ENCODE measurements at places on chromosomes 1 and 21.

GRCh38 chr1:22252251-22252650 lies 109.4 kb upstream of the WNT4 start:
- DNase-seq, result no peak

- no peak for DNase-seq
These were observed 10.9 kb downstream of the IER5 start for GRCh38 chr1:181099152-181100014.

DNA sequence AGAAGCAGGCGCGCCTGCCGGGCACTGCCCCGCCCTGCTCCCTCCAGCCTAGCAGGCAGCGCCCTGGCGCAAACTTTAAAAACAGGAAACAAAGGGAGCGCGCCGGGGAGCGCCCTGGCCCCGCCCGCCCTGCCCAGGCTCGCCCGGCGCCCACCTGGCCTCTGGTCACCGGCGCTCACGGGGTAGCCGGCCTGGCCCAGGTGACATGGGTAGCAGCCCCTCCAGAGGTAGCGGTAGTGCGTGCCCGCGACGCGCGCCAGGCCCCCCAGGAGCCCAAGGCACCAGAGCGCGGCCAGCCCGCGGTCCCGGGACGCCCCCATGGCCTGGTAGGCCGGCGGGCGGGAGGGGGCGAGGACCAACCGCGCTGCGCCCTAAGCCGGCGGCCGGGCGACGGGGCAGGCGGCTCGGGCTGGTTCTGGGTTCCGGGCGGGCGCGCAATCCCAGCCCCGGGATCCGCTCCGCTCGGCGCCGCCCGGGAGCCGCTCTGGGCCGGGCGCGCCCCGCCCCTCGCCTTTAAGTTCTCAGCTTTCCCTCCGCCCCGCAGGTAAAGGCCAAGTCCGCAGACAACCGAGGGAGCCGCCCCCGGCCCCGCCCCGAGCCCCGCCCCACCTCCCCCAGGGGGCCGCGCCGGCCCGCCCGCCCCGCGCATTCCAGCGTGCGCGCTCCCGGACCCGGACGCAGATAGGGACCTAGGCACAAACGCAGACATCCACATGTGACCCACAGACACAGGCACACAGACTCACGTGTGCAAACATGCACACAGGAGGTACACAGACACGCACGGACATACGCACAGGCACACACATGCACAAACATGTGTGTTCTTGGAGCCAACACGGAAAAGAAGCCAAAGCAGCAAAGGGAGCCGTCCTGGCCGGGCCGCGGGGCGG lies 76.7 kb downstream of the ARHGEF16 start:
- peak; percentile 91 for DNase-seq

DNA sequence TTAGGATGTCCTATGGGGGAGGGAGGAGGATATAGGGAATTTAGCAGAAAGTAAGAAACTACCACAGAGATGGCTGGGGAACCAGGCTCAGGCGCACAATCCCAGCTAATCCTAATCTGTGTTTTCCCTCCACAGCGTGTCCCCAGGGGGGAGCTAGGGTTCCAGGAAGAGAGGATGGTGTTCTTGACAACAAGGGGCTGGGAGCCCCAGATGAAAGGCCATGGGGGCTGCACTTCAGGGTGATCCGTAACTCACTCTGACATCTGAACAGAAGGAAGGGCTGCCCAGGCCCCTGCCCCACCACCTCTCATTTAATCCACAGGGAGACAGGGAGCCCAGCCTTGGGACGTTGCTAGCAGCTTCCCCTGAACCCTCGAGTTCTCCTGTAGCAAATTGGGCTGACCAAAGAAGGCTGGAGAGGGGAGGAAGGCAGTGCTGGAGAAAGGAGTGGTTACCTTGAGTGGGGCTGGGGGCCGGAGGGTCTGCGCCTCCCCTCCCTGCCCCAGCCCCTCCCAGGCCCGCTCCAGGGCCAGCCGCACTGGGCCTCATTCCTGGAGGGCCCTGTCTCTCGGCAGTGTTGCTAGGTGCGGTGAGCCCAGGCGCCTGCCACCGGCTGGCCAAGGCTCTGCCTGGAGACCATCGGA lies 131.7 kb downstream of the TMEM53 start:
- no peak for DNase-seq

GRCh38 chr1:244971552-244972216 lies 107.3 kb upstream of the HNRNPU start:
- DNase-seq, result no peak

- DNase-seq, result no peak
These were observed 3.9 kb downstream of the HES4 start for GRCh38 chr1:995665-996633.

DNA sequence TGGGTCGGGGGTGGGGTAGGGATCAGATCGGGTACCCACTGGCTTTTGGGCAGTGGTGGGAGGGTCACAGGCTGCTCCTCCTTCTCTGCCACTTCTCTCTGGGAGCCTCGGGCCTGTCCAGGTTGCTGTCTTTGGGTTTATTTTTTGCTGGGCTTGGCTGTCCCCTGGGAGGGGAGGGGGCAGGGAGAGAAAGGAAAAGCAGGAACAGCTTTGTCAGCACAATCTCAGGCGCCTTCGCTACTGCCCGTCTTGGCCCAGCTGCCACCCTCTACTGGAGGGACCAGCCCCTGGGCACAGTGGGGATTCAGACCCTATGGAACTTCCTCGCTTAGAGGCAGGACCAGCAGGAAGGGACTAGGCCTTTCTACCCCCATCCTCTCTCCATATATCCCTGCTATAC lies 8.4 kb downstream of the KCNQ4 start:
- no peak for DNase-seq

DNA sequence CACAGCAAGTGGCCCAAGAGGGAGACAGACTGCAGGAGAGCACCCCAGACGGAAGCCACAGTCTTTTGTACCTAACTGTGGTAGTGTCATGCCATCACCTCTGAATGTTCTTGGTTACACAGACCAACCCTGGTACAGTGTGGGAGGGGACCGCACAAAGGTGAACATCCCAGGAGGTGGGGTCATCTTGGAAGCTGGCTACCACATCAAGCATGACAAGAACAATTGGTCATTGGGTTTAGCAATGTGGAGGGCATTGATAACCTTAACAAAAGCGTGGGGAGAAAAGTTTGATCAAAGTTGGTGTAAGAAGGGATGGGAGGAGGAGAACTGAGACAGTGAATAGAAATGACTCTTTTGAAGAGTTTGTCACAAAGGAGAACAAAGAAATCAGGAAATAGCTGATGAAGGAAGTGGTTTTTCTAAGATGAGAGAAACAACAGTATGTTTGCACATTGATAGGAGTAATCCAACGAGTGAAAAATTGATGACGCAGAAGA lies 87.1 kb upstream of the CACNA1E start:
- DNase-seq, result peak; percentile 9

GRCh38 chr1:208562151-208562960 lies 318.2 kb upstream of the PLXNA2 start:
- no peak for DNase-seq

DNA sequence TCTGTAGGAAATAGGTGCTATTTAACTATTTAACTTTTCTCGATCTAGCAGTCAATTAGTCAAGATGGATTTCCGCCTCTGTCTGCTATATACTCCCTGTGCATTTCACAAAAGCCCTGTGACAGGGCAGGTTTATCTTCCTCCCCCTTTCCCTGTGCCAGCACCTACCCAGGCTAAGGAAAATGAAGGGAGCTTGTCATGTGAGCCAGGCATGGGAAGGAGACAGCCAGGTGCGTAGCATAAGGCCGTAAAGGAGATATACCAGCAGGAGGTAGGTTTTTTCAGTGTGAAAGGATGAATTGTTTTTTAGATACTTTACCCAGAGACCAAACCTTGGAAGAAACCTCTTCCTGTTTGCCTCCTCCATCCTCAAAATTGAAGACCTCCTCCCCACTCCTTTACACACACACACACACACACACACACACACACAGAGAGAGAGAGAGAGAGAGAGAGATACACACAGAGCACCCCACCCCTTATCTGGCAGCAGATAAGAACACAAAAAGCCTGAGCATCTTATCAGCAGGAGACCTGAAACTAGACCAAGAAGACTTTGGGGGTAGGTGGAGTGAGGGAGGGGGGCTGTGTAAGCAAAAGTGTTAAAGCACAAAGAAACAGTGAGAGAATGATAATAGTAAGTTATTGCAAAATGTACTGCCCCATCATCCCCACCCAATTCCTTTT lies 12.0 kb upstream of the TARBP1 start:
- DNase-seq, result peak; percentile 39

GRCh38 chr21:28738882-28739281 lies 253.8 kb downstream of the LTN1 start:
- DNase-seq, result no peak

GRCh38 chr1:212485913-212486618 lies 53.3 kb downstream of the NENF start:
- peak; percentile 85 for DNase-seq

- no peak for DNase-seq
These were observed 273.7 kb upstream of the AJAP1 start for GRCh38 chr1:4380564-4381168.

- no peak for DNase-seq
These were observed 190.4 kb downstream of the ZBTB18 start for GRCh38 chr1:244241438-244241837.

GRCh38 chr1:220886470-220887201 lies 7.4 kb downstream of the HLX start:
- DNase-seq, result no peak

DNA sequence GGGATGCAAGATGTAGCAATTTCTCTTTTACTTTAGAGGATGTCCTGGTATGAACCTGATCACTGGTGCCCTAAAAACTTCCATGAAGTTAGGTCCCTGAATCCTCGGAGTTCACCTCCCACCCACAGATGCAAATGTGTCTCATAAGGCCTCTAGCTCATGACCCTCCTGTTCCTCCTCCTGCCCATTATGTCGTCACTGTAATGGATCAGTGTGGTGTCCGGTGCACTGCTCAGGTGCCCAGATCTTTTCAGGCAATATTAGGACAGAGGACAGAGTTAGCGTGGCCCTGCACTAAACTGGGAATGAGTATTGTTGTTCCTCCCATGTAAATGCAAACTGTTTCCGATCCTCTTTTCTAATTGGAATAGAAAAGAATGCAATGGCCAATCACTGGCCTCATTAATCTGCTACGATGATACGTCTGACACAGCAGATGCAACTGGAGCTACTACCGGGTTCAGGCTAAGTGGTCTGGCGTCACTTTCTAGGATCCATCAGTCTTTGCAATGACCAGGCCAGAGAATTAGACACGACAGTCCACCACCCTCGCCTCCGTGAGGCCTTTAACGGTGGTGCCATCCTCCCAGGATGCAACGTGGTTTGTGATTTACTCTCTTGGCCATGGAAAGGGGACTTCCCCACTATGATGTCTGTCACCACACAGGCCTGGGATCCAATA lies 3.4 kb upstream of the COL6A2 start:
- DNase-seq, result no peak

- no peak for DNase-seq
These were observed 20.6 kb downstream of the ATP6V1G3 start for GRCh38 chr1:198519639-198520501.

- no peak for DNase-seq
These were observed 55.6 kb downstream of the ZNF281 start for GRCh38 chr1:200354243-200354642.

DNA sequence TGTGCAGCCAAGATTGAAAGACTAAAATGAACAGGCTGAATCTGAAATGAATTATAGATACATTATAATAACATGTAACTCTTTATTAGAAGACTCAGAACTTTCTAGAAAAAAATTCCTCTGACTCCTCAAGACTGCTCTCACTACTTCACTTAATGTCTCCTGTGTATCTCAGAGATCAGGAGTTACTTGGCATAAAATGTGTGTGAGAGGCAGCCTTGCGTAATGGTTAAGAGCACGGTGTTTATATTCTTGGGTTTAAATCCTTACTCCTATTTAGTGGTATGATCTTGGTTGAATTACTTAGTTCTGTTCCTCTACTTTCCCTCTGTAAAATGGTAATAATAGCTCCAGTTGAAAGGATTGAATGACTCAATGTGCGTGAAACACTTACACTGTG lies 634.9 kb downstream of the LTN1 start:
- no peak for DNase-seq

GRCh38 chr1:170596701-170597100 lies 64.7 kb downstream of the GORAB start:
- no peak for DNase-seq

DNA sequence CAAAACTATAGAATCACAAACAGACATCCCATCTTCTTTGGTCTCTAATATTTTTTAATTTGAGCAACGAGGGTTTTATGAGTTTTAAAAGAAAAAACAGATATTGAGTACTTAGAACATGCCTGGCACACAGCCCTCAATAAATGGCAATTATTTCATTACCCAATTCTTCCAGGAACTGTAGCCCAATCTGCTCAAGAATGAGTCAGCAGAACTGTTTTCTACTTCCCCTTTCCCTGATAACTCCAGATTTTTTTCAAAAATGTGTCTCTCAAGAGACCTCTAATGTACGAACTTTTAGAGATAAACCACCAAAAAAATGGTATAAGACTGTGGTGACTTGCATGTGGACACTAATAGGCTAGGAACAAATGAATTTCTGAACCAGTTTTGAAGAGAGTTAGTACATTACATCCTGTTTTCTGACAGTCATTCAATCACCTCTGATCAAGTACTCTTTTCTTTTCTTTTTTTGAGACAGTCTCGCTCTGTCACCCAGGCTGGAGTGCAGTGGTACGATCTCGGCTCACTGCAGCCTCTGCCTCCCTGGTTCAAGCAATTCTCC lies 11.5 kb downstream of the ABL2 start:
- no peak for DNase-seq

DNA sequence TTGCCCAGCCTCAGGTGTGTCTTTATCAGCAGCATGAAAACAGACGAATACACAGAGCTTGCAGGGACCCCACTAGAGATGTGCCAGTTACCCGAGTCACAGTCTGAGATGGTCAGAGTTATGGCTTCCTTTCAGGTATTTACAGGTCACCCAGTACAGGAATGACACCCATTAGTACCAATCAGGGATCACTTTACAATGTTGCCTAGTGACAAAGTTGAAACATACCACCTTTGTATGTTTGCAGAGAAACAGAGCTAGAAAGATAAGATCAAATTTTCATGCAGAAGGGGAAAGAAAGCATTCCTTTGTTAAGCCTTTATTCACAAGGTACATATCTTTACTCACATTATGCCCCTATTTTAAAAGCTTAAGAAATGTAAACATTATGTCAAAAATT lies 137.6 kb downstream of the RGS7 start:
- DNase-seq, result no peak

DNA sequence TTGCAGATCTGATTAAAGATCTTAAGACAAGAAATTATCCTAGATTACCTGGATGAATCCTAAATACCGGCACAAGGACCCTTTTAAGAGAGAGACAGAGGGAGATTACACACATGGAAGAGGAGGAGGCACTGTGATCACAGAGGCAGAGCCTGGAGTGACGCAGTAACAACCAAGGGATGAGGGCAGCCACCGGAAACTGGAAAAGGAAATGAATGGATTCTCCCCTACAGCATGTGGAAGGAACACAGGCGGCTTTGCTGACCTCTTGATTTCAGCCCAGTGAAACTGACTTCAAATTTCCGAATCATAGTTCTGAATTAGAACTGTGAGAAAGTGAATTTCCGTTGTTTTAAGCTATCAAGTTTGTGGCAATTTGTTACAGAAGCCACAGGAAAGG lies 50.2 kb upstream of the IVNS1ABP start:
- no peak for DNase-seq

GRCh38 chr1:8439015-8439702 lies 121.2 kb downstream of the SLC45A1 start:
- DNase-seq, result peak; percentile 61

- no peak for DNase-seq
These were observed 13.6 kb downstream of the EVA1C start for GRCh38 chr21:32426066-32426465.

- no peak for DNase-seq
These were observed 42.4 kb downstream of the AKNAD1 start for GRCh38 chr1:108814343-108815125.

GRCh38 chr1:37761416-37762095 lies 3.4 kb downstream of the EPHA10 start:
- DNase-seq, result no peak

Measured in small intestine (tissue), 16 donors.